Stimulated activated CD4-positive, alpha-beta T cell treated with anti-CD3 and anti-CD28 coated beads, Interleukin-15, amount 100 ng/mL, for 1 hour (primary cell): ENCODE measurements at places on chromosomes 2 and 18.

DNA sequence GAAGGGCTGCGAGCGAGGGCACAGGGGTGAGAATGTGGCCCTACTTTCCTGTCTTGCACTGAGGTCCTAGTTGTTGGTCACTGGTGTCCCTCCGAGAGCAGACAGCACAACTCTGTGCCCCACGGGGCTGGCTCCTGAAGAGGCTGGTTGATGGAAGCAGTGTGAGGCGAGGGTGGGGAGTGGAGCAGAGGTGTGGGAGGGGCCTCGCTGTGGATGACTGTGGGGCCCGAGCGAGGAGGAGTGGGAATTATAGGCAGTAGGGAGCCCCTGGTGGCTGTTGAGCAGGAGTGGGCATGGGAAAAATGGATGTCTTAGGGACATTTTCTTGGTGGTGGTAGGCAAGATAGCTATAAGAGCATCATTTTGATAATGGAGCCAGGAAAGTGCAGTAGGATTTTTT lies 660.5 kb upstream of the HS6ST1 start:
- no peak for DNase-seq

- no peak for DNase-seq
Observed at GRCh38 chr2:213243189-213244044, 40.8 kb upstream of the SPAG16 start.

DNA sequence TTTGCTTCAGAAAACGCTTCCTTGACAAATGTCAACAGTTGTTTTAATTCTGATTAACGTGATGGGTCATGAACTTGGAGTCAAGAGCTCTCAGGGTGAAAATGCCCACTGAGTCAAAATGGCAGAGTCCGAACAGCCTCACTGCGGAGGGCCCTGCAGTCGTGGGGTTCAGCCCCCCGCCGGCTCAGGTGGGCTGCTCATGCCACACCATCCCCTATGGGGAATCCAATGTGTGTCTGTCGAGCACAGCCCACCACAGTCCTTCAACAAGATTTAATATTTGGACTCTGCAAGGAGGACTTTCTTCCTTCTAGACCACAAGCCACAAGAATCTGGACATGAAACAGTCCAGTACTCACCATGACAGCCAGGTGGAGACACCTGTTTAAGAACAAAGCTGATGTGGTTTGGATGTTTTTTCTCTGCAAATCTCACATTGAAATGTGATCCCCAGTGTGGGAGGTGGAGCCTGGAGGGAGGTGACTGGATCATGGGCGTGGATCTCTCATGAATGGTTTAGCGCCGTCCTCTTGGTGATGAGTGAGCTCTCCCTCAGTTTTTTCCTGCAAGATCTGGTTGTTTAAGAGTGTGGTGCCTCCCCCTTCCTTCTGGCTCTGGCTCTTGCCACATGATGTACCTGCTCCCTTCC lies 201.0 kb downstream of the NDUFA10 start:
- no peak for DNase-seq

DNA sequence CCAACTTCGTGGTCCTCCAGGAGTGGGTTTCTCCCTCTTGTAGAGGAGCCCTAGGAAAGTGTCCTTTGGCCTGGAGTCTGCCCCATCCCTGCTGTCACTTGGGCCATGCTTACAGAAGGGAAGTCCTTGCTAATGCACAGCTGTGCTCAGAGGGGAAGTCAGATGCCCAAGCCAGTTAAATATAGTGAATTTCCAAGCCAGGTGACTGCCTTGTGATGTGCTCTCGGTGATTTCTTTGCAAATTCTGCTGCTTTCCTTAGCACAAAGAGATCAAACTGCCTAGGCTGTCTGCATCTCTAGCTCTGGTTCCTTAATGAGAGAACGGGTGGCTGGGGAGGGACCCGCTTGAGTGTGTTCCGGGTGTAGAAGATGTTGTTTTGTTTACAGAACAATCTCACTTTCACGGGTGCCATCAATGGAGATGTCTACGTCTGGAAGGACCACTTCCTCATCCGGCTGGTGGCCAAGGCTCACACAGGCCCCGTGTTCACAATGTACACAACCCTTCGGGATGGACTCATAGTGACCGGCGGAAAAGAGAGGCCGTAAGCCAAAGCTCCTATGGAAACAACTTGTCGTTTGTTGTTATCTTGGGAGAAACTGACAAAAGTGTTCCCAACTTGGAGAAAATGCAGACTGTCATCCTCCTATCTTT lies 91.4 kb downstream of the RTN4 start:
- DNase-seq, result no peak

DNA sequence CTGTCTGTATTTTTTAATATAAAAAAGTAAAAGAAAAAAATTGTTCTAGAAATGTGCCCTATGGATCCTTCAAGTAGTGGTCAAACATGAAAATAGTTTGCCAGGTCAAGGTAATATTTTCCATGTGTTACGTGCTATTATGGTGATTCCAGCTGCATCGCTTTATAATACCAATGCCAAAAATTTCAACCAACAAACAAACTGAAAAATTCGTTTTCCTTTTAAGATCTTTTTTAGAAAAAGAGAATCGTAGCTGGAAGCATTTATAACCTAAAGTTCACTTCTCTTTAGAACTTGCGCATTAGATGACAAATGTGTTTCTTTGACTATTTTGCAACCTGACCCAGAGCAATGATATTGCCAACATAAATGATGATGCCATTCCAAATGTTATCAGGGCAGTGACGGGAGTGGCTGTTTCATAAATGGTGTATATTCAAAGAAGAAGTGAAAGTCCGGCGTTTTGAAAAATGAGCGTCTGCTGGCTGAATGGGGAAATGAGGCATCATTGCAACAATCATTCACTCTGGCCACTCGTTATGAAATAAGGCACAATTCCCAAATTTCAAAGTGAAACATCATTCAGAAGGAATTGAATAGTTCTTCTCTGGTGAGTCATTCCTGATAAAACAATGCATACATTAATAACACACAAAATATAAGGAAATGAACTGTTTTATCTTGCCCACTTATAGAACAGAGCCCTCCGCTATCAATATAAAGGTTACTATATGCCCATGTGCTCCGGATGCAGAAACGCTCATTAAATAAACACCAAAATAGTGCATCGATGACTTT lies 297.4 kb downstream of the TGIF1 start:
- DNase-seq, result no peak

DNA sequence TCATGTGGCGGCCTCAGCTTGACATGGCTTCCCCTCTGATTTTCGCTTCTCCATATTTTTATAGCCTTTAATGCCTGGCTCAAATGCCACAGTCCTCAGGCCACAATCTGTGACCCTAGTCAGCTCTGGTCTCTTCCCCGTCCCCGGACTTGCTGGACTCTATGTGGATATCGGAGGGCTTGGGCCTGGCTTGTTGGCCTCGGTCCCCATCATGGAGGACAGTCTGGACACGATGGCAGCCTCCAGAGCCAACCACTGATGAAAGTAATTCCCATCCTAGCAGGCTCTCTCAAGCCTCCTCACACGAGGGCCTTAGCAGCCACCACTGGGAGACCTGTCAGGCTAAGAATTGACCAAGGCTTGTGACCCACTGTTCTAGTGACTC lies 61.6 kb downstream of the LPIN1 start:
- no peak for DNase-seq

DNA sequence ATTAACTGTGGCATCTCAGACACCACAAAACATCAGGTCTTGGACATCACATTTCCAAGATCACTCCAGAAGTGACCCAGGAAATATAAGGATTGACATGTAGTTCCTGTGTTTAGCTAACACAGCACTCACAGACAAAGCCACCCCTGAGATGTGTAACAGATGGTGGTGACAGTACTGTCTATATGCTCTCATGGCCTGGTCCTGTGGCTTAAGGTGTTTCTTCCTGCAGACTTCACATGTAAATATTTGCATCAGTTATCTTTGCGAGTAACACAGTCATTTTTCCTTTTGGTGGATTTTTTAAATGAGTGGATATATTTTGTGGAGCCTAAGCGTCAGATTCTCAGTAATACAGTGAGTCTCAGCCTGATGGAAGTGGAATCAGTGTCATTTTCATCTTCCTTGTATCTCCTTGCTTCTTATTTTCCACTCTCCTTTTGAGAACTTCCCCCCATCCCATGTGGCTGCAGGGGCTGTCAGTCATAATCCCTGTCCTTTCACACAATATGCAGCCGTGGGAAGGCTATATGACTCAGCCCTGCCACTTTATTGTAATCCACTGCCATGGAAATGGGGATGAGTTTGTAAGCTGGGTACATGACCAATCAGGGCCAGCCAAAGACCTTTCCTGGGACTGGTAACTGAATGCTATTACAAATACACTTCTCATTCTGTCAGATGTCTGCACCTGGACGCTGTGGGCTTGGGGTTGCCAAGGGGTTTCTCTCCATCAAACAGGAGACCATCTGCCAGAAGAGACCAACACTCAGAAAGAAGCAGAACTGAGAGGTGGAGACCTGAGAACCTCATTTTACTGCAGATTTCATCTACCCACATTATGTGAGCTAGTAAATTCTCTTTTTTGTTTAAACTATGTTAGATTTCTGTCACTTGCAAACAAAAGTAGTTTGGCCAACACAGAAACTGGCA lies 74.3 kb downstream of the ICOS start:
- no peak for DNase-seq

DNA sequence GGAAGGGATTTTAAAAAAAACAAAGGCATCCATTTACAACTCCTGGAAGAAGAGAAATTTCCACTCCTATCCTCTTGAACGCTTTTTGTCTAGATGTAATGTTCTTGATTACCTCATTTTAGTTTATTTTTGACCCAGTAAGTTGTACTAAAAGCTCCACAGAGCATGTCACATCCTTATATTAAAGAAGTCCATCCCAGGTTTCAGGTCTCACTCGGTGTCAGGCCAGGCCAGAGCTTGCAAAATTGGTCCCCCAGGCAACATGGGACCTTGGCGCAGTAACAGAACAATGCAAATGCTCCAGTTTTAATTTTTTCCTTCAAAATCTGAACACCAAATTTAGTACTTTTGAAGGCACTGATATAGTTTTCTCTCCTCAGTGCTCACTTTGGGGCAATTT lies 218.4 kb upstream of the REV1 start:
- no peak for DNase-seq

- no peak for DNase-seq
Observed at GRCh38 chr2:189952536-189953109, 109.9 kb downstream of the MSTN start.
